Muscle of leg (tissue), 16 donors: ENCODE measurements at places on chromosomes 2 and 18. TPM values are rescaled to one million over a fixed set of nuclear protein-coding genes. Genes with fewer than 3 reads are reported as not detected.

GRCh38 chr2:172079838-172080640, 5.3 kb upstream of the DLX1 start:
- DNase-seq, result peak; percentile 1

DNA sequence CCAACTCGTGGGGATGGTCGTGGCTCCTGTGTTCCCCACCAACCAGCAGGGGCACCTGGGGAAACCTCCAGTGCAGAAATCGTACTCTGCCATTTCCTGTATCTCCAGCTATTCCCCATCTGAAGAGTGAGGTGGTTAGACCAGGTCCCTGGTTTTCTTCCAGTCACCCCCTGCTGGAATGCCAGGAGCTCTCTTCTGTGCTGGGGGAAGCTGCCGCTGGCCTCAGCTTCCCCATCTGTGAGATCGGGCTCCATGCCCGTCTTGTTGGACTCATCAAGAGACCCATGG, 119.7 kb downstream of the INHBB start:
- no peak for DNase-seq

GRCh38 chr2:195490319-195490718, 166.7 kb upstream of the SLC39A10 start:
- DNase-seq, result no peak

DNA sequence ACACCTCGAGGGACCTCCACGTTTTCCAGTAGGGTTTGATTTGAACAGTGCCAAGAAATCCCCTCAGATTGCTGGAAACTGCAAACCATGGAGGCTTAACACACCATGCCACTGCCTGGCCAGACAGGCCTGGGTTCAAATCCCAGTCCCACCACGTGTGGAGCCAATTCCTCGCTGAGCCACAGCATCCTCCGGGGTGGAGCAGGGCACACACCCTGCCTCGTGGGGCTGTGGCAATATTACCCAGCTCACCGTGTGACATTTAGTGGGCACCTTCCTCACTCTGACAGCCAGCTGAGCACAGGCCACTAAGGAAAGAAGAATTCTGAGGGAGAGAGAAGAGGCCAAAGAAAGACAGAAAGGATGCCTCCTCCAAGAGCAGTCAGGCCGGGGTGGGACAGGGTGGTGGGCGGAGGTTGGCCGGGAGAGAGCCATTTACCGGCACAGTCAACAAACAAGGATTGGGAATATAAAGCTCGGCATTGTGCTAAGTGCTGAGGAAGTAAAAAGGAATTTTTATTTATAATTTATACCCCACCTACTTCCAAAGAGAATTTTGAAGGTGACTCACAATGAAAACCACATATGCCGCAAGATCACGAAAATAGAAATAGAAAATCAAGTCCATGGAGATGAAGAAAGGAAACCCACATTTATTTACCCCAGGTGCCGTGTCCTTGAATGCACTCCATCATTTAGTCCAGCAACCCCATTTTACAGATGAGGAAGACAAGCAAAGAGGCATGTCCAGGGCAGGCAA, 111.5 kb downstream of the MCFD2 start:
- DNase-seq, result no peak

The SLC9A4 gene
- polyA plus RNA-seq, result not detected

The CCBE1 gene
- 4.5 TPM for polyA plus RNA-seq
